ENCODE measurements at places on chromosomes 11 and 22. TPM values are rescaled to one million over a fixed set of nuclear protein-coding genes. Genes with fewer than 3 reads are reported as not detected.

The MALAT1 gene
- 1,968 TPM for polyA plus RNA-seq

The TNNI2 gene
- polyA plus RNA-seq, result not detected

The MRGPRX3 gene
- not detected for polyA plus RNA-seq

The EFEMP2 gene
- 8.6 TPM for polyA plus RNA-seq

The GRM5 gene
- not detected for polyA plus RNA-seq

The FREY1 gene
- not detected for polyA plus RNA-seq

The MPZL3 gene
- 2.4 TPM for polyA plus RNA-seq

The LDLRAD3 gene
- 3.4 TPM for polyA plus RNA-seq

The A4GALT gene
- 17.3 TPM for polyA plus RNA-seq

The SLC6A5 gene
- polyA plus RNA-seq, result not detected

The UBQLN3 gene
- not detected for polyA plus RNA-seq

The CYP2R1 gene
- 11.4 TPM for polyA plus RNA-seq

The FGF19 gene
- polyA plus RNA-seq, result not detected

The ARHGAP20 gene
- 0.69 TPM for polyA plus RNA-seq

The MPEG1 gene
- polyA plus RNA-seq, result 63.8 TPM

All from sigmoid colon (tissue), 7 donors.